Stomach (tissue), 19 donors: ENCODE measurements at places on chromosomes 1 and 21. TPM values are rescaled to one million over a fixed set of nuclear protein-coding genes. Genes with fewer than 3 reads are reported as not detected.

DNA sequence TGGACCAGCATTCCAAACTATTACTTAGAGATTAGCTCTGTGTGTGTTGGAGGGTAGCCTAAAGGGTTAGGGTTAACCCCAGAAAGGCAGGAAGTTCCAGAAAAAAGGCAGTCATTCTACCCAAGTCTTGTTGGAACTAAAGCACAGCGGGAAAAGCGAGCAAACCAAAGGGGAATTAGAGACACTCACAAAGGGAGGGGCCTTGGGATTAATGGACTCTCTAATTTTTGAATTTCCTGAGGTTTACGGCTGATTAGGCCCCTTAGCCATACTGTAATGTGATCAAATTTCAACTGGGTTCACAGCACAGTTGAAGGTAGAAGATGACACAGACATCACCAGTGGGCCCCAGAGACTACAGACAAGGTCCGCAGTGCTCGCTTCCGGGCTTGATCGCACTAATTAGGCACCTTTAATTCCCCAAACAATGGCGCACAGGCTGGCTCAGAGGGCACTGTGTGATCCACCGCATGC is 28.3 kb downstream of the CAPZB start:
- no peak for DNase-seq

DNA sequence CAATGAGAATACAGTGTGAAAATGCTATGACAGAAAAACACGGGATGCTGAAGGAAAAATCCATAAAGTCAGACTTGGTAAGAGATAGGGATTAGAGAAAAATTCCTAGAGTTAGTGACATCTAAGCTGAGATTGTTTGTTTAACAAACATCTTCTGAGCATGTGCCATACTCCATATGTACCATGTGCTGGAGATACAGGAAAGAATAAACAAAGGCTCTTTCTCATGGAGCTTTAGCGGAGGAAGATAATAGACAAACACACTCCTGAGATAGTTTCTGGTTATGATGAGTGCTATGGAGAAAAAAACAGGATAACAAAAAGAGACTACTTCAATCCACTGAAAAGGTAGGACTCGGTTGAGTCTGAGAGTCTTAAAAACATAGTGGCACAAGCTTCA is 22.0 kb upstream of the AIM2 start:
- DNase-seq, result no peak

GRCh38 chr1:8137481-8138244 is 111.6 kb upstream of the ERRFI1 start:
- DNase-seq, result peak; percentile 60

GRCh38 chr1:7752512-7753417 is 18.3 kb upstream of the VAMP3 start:
- peak; percentile 75 for DNase-seq

LACTBL1 gene
- total RNA-seq, result not detected

TRIM67 gene
- total RNA-seq, result not detected

DNA sequence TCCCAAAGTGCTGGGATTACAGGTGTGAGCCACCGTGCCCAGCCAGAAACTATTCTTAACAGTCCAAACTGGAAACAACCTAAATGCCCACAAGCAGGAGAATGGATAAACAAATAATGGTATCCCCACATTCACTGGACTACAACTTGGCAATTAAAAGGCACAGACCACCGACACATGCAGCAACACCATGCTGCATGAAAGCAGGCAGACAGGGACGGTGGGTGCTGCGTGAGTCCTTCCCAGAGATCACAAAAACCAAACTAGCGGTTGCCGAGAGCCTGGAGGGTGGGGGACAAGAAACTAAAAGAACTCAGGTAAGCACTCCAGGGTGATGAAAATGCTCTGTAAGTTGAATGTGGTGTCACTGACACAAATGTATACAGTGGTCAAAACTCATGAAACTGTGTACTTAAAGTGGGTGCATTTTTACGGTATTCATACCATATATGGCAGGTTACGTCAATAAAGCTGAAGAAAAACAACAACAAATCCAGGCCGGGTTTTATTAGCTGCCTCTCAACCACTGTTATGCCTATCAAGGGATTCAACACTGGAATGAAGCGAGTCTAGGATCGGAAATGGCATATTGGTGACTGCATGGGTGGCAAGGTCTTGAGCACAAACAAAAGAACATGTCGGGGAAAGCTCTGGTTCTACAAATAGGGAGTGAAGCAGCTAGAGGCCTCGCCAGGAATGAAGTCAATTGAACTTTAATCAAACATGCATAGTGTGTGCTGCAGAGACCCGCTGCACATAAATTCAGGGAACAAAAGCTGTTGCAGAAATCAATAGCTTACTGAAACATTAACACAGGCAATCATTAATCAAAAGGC is 52.4 kb downstream of the SLC45A1 start:
- DNase-seq, result no peak

FOXD3 gene
- 1.2 TPM for total RNA-seq

DNA sequence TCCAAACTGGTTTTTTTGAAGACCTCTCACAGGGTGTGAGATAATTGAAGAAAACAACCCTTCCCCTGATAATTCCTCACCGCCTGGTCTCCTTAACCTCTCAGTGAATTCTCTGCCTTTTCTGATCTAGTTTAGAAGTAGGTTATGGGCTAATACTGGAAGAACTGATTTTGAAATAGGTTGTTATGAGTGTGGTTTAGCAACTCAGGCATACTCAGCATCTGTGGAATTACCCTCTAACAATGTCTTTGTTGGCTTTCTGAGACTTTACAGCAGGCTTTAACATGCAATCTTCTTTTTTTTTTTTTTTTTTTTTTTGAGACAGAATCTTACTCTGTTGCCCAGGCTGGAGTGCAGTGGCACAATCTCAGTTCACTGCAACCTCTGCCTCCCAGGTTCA is 10.3 kb upstream of the PLD5 start:
- no peak for DNase-seq

GRCh38 chr1:9201401-9202239 is 33.0 kb upstream of the H6PD start:
- peak; percentile 61 for DNase-seq

GRCh38 chr1:213685992-213686582 is 301.7 kb upstream of the PROX1 start:
- DNase-seq, result no peak

HES3 gene
- total RNA-seq, result not detected
